ENCODE measurements at places on chromosomes 6 and 20. TPM values are rescaled to one million over a fixed set of nuclear protein-coding genes. Genes with fewer than 3 reads are reported as not detected.

Gene SLCO4A1
- 0.53 TPM for total RNA-seq

Gene TSBP1
- total RNA-seq = not detected

Gene COL19A1
- not detected for total RNA-seq

Gene GPX6
- not detected for total RNA-seq

Gene TMEM217
- total RNA-seq = 1.8 TPM

Gene EIF2S2
- total RNA-seq = 85.1 TPM

Gene PACSIN1
- total RNA-seq = not detected

Gene KHDC1L
- total RNA-seq = not detected

Gene MYL9
- 11.6 TPM for total RNA-seq

Gene GDAP1L1
- total RNA-seq = not detected

Gene BMP6
- total RNA-seq = 5.4 TPM

Gene SPATA25
- 1.4 TPM for total RNA-seq

Gene SOX12
- 1.6 TPM for total RNA-seq

Gene TRIM10
- total RNA-seq = 0.13 TPM

Gene NINL
- 7.0 TPM for total RNA-seq
